ENCODE measurements at places on chromosomes 7 and 10.

DNA sequence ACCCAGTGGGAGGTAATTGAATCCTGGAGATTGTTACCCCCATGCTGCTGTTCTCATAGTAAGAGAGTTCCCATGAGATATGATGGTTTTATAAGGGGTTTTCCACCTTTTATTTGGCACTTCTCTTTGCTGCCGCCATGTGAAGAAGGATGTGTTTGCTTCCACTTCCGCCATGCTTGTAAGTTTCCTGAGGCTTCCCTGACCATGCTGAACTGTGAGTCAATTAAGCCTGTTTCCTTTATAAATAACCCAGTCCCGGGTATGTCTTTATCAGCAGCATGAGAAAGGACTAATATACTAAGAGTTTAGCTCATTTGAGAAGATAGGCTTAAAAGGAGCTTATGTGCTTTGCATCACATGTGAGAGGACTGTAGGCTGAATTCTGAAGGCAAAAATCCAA lies 29.3 kb downstream of the TMEM248 start:
- DNase-seq, result no peak

GRCh38 chr10:32331606-32332005 lies 15.4 kb downstream of the EPC1 start:
- DNase-seq, result no peak

- no peak for DNase-seq
Observed at GRCh38 chr7:87330316-87330715, 15.1 kb upstream of the CROT start.

- DNase-seq, result no peak
Observed at GRCh38 chr10:118101501-118101900, 54.8 kb upstream of the RAB11FIP2 start.

- DNase-seq, result no peak
Observed at GRCh38 chr10:127932521-127933270, 25.8 kb downstream of the PTPRE start.

DNA sequence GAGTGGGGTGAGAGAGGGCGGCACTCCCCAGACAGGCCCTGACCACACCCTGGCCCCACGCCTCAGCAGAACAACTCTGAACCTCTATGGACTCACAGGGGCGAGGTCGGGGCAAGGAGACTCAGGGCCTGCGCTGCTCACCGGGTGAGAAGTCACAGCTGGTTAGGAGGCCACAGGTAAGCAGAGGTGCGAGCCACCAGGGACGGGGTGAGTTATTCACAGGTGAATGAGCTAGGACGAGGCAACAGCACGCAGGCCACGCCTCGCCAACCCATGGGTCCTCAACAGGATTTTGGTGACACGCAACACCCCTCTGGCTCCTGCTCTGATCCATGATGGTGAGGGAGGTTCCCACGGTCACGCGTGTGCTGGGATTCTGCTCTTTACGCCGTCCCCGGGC lies 202.5 kb downstream of the ADARB2 start:
- DNase-seq, result no peak

Measured in hippocampal formation (tissue), 2 donors.